ENCODE measurements at places on chromosomes 6 and 20.

- DNase-seq, result no peak
Observed at GRCh38 chr6:15272562-15272961, 26.7 kb downstream of the JARID2 start.

DNA sequence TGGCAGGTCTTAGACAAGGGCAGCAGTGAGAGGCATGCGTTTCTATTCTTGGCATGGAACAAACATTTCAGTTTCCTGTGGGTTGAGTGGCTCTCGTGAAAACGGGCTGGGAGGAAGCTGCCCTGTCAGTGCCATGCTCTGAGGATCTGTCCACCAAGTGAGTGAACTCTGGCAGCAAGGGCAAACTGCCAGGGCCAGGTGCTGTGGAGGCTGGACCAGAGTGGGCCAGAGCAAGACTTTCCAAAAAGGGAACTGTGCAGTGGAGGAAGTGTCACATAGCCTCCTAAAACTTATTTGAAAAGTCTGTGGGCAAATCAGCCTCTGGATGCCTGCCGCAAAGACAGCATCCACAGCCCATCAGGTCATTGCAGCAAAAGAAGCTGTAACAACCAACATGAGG, 44.2 kb upstream of the TAB2 start:
- peak; percentile 39 for DNase-seq

DNA sequence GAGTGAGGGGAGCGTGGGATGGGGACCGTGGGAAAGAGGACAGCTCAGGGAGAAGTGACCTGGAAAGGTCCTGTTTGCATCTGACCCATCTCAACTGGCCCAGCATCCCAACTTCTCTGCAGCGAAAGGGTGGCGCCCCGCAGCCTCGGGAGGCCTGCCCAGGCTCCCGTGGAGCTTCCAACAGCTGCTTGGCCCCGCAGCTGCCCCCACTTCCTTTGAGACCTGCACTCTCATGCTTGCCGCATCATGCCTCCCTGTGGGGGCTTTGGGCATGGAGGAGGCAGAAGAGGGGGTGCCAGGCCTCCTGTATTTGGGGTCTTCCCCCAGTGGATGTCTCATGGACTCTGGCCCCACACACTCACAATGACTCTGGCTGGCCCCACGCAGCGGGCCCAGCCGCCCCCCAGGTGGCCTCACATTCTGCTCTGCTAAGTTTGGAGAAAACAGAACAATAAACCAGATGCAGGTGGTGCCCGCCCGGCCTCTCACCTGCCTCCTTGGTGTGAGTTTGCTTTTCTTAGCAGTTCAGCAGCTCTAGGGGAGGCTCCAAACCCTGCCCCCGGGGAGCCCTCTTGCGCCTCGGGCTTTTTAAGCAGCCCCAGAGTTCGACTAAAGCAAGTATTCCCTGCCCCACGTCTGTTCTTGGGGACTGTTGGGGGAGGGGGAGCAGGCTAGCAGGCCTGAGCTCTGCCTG, 40.7 kb downstream of the CPXM1 start:
- no peak for DNase-seq

- DNase-seq, result no peak
Observed at GRCh38 chr20:59672576-59672975, 68.2 kb downstream of the PHACTR3 start.

DNA sequence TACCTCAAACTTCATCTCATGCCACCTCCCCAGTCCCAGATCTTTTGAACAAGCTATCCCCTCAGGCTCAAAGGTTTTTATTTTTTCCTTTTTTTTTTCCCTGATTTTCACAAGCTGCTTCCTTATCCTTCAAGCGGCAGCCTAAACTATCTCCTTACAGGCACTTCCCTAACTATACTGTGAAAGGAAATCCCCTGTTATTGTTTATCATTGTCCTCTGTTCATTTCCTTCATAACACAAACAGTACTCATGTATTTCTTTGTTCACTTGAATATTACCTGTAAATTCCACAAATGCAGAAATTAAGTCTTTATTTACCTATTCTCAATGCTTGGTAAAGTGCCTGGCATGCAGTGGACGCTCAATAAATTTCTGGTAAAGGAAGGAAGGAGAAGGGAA, 48.9 kb downstream of the ME1 start:
- no peak for DNase-seq

GRCh38 chr20:15253431-15253830, 916.0 kb upstream of the FLRT3 start:
- no peak for DNase-seq

GRCh38 chr20:1802385-1803060, 92.7 kb upstream of the SIRPA start:
- DNase-seq, result peak; percentile 74

DNA sequence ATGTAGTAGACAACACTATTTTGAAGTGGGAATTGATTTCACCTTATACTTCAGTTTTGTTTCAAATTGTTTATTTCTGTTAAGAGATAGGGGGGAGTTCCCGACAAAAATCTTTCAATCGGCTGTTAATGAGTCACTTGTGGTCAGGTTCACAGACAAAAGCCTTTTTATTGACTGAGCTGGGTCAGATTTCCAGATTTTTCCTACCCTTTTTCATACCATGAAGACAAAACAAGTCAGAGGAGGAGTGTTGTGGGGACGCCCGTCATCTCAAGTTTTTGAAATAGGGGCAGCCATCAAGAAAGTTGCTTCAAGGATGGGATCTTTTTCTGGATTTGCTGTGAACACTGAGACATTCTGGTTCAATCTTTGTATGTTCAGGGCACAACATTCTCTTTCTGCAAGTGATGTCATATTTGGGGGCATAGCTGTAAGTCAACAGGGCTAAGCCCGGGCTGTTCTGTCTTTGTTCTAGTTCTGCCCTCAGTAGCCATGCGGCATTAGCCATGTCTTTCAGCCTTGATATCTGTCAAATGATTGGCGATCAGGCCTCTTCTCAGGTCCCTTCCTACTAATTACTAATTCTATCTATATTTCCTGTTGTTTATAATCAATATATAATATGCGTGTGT, 496.0 kb upstream of the MARCKS start:
- no peak for DNase-seq

DNA sequence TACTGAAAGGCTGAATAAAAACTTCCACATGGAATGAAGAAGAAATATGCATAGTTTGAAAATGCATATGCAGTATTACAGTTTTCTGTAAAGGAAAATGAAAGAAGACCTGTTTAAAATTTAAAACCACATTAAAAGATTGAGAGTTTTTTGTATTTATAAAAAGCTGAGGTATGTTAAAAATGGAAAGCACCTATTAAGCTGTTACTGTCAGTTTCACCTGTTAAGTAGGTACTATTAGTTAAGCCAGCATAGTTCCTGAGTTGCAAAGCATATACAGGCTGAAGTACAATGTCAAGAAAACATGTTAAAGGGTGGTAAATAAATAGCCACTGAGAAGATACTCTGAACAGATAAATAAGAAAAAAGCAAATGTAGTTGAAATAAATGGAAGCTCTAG, 69.9 kb downstream of the ATXN1 start:
- no peak for DNase-seq

GRCh38 chr20:34473262-34473883, 42.8 kb upstream of the DYNLRB1 start:
- DNase-seq, result peak; percentile 9

DNA sequence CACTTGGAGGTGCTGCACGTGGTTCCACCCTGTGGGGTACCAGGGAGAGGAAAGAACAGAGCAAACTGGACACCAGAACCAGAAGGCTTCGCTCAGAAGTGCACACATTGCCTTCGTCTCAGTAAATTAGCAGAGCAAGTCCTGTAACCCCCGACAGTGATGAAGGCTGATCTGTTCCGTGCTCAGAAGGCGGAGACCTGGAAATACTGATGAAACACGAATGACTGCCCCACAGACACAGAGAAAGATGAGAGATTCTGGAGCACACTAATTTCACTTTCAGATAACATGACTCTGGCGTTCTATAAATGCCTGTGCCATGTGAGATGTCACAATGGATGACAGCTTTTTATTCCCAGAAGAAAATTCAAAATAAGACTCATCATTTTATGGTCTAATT, 44.2 kb upstream of the CCR6 start:
- DNase-seq, result no peak

- no peak for DNase-seq
Observed at GRCh38 chr20:59042151-59042795, at the start of gene PRELID3B. Gene PRELID3B (minus strand): TSS chr20:59042786. CDS start chr20:59042730, 56 bp downstream.

DNA sequence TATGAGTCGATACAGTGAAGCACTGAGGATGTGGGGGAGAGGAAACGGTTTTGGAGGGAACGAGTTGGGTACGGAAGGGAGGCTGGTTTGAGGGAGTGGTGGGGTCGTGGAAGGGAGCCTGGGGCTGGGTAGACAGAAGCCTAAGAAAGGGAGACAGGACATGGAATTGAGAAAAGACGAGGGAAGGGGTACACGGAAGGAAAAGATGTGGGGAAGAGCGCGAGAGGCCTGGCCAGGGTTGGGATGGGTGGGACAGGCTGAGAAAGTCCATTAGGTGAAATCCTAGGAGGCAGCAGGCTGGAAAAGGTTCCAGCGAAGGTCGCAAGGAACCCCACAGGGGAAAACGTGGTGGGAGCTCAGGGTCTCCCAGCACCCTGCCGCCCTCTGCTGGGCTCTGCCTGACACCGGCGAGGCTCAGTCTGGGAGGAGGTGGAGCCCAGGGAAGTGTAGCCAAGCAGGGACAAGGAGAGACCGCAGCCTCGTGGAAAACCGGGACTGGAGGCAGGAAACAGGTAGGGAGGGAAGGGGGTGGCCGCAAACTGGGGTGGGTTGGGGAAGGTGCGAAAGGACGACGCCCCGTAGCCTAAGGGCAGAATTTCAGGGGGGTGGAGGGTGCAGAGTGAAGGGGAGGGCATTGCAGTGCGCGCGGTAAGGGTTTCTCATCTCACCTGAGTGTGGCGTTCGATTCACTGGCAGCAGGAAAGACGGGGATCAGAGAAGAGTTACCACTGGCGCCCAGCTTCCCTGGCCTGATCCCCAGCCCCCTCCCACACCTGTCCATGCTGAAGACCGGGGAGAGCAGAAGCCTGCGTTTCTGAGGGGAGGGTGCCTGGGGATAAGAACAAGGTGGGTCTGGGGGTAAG, 4.3 kb downstream of the GABBR1 start:
- no peak for DNase-seq

GRCh38 chr20:56929606-56930005, 300.5 kb downstream of the TFAP2C start:
- DNase-seq, result no peak

- DNase-seq, result no peak
Observed at GRCh38 chr6:137676888-137677287, 182.7 kb upstream of the OLIG3 start.

GRCh38 chr6:140977403-140977802, 1155.3 kb upstream of the GJE1 start:
- no peak for DNase-seq

GRCh38 chr20:11780765-11781369, 136.8 kb upstream of the BTBD3 start:
- DNase-seq, result no peak

- no peak for DNase-seq
Observed at GRCh38 chr6:34277763-34278112, 28.9 kb upstream of the SMIM29 start.

GRCh38 chr6:24126586-24127192, 674 bp downstream of the NRSN1 start:
- no peak for DNase-seq

DNA sequence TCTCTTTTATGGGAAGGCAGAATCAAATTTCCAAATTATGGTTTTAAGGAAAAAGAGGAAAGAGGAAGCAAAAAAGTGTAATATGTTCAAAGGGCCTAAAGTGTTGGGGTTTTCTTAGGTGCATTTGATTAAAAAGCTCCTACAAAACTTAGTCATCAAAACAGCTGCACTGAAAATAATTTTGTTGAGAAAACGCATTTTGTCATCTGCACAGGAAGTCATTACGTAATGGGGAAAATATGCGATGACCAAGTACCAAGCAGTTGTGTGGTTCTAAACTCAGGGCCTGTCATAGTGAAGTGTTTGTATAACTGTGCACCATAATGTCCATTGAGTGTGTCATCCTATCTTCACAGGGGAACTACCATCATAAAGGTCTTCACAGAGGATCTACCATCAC, 15.6 kb downstream of the HAO1 start:
- peak; percentile 9 for DNase-seq

GRCh38 chr6:101326411-101326810, 67.1 kb upstream of the GRIK2 start:
- no peak for DNase-seq

- peak; percentile 50 for DNase-seq
Observed at GRCh38 chr6:35776364-35777215, at the start of gene CLPSL2. Gene CLPSL2 (plus strand): TSS chr6:35776598. CDS start chr6:35776619, 21 bp downstream.

DNA sequence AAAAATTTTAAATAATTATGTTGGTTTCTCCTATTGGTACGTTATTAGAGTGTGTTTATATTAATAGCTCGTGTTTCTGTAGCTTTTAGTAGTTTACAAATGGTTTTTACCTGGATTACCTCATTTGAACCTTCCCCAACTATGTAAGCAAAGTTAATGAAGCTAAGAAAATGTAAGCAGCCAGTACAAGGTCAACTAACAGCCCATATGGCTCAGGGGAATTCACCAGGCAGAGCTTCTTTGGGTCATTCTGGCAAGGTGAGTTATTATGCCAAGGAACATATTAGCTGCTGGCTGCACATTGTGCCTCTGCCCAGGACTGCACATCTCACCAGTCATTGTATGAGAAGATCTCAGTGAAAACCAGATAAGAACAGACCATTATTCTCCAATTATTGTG, 27.0 kb upstream of the MARCKS start:
- no peak for DNase-seq

- DNase-seq, result no peak
Observed at GRCh38 chr6:120960761-120961160, 373.5 kb downstream of the TBC1D32 start.

- DNase-seq, result no peak
Observed at GRCh38 chr6:73803562-73804241, 107.7 kb downstream of the CD109 start.

DNA sequence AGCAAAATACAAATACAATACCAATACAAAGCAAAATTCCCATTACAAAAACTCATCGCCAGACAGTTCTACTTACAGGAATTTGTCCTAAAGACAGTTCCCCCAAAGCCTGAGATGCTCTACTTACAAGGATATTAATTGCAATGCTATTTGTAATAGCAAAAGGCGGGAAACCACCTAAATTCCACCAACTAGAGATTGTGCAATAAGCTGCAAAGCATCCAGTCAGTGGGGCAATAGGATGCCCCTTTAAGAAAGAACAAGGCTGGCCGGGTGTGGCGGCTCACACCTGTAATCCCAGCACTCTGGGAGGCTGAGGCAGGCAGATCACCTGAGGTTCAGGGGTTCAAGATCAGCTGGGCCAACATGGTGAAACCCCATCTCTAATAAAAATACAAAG, 39.1 kb downstream of the FAM209B start:
- no peak for DNase-seq

DNA sequence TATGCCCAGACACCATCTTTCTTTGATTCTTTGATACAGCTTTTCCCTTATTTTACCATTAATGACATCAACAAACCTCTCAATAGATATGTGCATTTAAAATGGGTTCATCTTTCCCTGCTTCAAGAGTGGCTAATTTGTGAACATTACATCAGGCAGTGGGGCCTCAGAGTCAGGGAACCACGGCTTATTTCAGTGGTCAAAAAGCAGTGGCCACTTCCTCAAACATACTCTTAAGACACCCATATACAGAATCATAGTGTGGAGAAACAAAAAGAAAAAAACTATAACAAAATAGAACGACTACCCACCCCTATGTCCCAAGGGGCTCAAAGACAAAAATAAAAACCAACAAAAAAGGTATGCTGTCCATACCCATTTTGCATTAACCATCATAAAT, 12.9 kb downstream of the SALL4 start:
- no peak for DNase-seq

GRCh38 chr6:83068616-83069015, 1.1 kb downstream of the DOP1A start:
- no peak for DNase-seq
